AG08395 (cell line): ENCODE measurements at places on chromosomes 5 and 9.

DNA sequence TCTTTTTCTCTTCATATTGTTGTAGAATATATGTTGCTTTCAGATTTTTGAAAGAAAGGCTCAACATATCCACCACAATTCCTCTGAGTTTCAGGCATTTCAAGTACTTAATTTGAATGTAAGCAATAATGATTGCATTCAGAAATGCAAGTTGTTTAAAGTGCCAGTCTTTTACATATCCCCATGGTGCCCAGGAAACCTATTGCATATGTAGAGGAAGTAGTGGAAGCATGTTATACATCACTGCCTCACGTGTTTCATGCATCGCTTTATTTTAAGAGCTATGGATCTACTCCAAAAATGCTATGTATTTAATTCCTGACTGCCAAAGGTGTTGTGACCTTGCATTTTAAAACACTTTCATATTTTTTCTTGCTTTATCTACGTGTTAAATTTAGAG is 28.1 kb downstream of the CPEB4 start:
- no peak for DNase-seq

DNA sequence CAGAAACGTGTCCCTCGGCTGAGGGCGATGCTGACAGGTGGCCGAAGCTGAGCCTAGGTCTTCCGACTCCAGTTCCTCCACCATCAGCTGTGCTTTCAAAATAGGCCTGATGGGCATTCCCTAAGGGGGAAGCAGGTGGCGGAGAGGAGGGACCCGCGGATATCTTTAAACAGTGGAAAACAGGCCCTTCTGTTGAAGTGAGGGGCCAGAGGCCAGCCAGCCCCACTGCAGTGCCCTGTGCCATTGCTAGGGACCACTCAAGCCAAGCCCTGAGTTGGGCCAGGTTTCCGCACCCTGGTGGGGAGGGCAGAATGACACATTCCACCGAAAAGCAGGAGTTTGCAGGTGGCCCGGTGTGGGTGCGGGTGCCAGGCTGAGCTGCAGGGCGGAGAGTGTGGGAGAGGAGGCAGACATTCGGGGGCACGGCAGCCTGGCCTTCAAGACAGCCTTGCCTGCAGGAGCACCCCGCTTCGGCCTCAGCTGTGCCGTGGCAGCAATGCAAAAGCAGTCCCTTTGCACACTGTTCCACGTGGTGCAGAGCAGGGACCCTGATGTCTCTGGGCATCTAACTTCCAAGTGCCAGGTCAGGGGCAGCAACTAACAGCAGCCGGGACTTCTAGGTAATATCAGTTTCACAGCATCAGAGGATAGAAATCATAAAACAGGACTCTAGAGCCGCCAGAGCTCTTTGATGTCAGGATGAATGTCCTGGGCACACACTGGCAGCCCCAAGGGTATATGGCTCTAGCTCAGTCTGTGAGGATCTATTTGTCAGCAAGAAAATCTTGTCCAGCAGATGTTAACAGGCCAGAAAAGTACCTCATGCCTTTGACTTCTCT is 17.2 kb downstream of the HNRNPH1 start:
- no peak for DNase-seq

GRCh38 chr9:87336914-87337333 is 160.7 kb upstream of the DAPK1 start:
- peak; percentile 66 for DNase-seq

- no peak for DNase-seq
Observed at GRCh38 chr5:105428451-105429380, 1866.1 kb upstream of the NUDT12 start.

DNA sequence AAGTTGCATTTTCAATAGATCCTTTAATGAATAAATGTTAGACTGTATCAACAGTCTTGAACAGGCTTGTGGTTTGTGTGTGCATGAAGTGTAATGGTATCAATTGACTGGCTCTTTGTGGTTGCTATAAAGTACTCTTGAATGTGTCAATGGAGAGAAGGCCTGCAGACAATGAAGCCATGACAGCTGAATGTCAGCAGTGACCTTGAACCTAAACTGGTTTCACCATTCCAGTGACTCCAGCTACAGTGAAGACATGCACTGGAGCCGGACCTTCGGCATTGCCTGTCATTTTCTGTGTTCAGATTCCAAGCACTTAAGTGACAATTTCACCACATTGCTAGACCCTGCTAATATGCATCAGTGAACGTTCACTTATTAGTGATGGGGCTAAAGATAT is 276.0 kb upstream of the TMEM161B start:
- DNase-seq = no peak

DNA sequence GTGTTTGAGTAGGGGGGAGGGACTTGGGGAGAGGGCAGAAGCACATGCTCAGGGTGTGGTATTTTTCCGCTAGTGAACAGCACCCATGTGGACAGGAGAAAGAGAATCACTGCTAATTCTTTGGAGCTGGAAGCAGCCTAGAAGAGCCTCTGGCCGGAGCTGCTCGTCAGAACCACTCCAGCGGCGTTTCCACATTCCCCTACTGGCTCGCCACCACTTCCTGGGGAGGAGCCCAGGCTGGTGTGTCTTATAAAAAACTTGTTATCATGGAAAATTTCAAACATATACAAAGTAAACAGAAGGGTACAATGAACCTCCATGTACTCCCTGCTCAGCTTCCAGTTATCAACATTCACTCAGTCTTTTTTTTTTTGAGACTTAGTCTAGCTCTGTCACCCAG is 26.7 kb downstream of the LHX2 start:
- no peak for DNase-seq

DNA sequence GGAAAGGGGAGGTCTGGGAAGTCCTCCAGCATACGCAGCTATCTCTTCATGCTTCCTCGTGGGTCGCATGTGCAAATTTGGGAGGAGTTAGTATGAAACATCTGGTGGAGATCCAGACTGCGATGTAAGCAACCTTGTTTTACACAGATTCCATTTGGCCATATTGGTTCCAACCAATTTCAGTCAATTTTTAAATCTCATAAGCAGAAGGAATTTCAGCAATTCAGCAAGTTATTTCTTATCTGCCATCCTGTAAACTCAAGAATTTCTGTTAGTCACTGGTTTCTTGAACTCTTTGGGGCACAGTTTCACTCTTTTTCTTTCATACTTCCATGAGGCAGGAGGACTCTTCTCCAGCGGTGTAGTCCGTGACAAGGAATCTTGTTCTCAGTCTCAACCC is 130.4 kb upstream of the CLINT1 start:
- no peak for DNase-seq

- no peak for DNase-seq
Observed at GRCh38 chr5:38237681-38238080, 20.7 kb upstream of the EGFLAM start.

DNA sequence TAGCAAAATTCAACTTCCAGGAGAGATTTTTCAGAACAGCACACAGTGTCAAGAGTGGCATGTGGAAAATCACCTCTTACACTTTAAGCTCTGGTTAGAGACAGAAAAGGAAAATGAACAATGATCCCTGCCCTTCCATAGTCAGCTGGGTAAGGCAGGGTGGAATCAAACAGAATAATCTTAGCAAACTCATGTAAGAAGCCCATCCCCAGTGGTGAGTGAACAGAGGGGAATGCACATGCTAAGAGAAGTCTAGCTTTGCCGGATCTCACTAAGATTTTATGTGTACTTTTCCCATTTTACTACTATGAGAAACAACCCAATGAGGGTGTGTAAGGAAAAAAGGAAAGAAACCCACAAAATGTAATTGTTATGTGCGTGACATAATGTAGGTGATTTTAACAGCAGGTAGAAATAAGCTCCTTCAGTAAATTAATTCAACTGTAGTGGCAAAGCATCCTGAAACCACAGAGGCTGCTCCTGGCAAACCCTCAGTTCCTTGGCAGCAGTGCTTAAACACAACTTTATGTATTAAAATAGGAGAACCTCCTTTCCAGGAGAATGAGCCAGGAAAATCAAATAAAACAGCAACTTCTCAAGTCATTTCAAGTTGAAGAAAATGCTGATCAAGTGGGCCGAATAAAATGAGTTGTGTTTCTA is 366.0 kb upstream of the TRPC7 start:
- no peak for DNase-seq

- DNase-seq = peak; percentile 79
Observed at GRCh38 chr5:135140446-135141204, 106.6 kb upstream of the PITX1 start.

DNA sequence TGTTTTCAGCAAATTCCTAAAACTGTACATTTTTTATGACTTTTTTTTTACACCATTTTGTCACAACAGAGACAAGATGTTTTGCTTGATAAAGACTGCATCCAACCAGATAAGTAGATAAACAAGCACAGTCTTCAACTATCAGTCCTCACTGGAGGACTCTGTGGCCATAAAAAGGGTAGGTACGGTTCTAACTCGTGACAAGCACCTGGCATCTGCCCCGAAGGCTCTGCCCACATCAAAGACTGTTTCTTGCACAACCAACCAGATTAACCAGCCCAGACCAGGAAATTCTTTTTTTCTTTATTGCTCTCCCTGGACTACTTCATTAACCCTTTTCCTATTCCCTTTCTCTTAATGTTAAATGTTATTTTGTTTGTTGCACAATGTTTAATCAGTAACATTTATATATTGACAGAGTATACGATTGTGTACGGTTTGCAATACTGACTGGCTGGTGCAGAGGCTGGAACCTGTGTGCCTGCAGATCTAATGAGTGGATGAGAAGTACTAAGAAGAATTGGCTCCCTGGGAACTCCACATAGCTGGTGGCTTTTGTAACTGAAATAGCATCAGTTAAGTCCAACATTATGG is 74.1 kb downstream of the SERINC5 start:
- DNase-seq = no peak

GRCh38 chr9:6758248-6758497 is 400 bp downstream of the KDM4C start:
- peak; percentile 25 for DNase-seq

GRCh38 chr9:105401651-105402050 is 46.2 kb upstream of the FSD1L start:
- peak; percentile 14 for DNase-seq

- DNase-seq = peak; percentile 55
Observed at GRCh38 chr5:123157791-123158581, 68.9 kb downstream of the PRDM6 start.

DNA sequence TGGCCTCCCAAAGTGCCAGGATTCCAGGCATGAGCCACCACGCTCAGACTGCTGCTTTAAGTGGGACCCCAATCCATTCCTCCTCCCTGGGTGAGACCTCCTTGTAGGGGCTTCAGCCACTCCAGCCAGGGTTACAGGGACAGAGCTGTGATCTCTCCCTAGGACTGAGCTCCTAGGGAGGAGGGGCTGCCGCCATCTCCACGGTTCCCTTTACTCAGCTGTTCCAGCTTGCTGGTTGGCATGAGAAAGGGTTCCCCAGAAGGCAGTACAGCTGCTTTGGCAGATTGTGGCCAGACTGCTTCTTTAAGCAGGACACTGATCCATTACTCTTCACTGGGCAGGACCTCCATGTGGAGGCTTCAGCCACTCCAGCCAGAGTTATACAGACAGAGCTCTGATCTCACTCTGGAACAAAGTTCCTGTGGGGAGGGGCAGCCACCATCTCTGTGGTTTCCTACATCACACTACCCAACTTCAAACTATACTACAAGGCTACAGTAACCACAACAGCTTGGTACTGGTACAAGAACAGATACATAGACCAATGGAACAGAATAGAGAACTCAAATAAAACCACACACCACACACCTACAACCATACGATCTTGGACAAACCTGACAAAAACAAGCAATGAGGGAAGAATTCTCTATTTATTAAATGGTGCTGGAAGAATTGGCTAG is 7.2 kb downstream of the INSL6 start:
- DNase-seq = no peak

DNA sequence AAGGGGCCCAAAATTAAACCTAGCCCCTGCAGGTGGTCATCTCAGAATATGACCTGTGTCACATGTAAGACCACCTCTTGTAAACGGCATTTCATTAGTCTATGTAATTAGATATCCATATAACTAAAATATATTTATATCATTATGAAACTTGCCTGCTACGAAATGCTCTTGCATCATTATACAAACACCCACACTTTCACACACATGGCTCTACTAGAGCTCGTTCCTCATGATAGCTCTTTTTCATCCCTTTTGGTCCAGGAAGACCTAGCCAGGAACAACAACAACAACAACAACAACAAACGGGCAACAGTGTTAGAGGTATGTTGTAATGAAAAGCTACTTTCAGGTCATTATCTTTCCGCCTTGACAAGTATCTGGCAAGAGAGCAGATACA is 58.6 kb downstream of the LHFPL2 start:
- no peak for DNase-seq

- no peak for DNase-seq
Observed at GRCh38 chr9:95557142-95557541, 40.4 kb upstream of the PTCH1 start.

GRCh38 chr9:124014956-124015660 is 3.5 kb downstream of the LHX2 start:
- DNase-seq = no peak

DNA sequence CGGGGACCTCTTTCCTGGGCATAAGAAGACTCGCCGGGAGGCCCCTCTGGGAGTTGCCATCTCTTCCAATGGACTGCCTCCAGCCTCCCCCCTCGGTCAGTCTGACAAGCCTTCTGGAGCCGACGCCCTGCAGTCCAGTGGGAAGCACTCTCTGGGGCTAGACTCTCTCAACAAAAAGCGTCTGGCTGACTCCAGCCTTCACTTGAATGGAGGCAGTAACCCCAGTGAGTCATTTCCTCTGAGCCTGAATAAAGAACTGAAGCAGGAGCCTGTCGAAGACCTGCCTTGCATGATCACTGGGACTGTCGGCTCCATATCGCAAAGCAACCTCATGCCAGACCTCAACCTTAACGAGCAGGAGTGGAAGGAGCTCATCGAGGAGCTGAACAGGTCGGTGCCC is 28.4 kb upstream of the LTC4S start:
- DNase-seq = peak; percentile 82

GRCh38 chr9:32234451-32234850 is 150.0 kb upstream of the ACO1 start:
- DNase-seq = no peak

GRCh38 chr9:106920701-106921283 is 57.8 kb downstream of the ZNF462 start:
- DNase-seq = peak; percentile 51

DNA sequence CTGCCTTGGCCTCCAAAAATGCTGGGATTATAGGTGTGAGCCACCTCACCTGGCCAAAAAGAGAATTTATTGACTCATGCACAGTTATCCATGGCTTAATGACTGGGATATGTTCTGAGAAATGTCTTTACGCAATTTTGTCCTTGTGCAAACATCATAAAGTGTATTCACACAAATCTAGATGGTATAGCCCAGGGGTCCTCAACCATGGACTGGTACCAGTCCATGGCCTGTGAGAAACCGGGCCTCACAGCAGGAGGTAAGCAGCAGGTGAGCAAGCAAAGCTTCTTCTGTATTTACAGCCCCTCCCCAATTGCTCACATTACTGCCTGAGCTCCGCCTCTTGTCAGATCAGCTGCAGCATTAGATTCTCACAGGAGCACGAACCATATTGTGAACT is 12.4 kb upstream of the SIL1 start:
- no peak for DNase-seq

- peak; percentile 7 for DNase-seq
Observed at GRCh38 chr5:64074533-64074932, 91.1 kb upstream of the RNF180 start.

- DNase-seq = no peak
Observed at GRCh38 chr5:27266184-27266583, 227.8 kb upstream of the CDH9 start.

- no peak for DNase-seq
Observed at GRCh38 chr5:104189909-104190308, 627.3 kb upstream of the NUDT12 start.
